ENCODE measurements at places on chromosomes 2 and 18.

DNA sequence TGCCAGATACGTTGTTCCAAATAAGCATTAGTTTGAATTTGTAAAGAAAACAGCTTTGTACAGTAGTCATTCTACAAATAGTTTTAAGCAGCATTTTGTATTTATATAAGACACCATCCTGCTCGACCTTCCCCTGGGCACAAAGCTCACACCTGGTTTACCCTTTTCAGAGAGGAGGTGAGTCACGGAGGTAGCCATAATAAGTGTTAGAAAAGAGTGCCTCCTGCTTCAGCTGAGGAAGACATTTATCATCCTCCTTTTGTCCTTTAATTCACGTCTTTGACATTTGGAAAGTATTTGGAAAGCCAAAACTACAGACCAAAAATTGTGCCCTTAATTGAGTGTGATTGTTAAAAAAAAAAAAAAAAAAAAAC, 6.8 kb downstream of the RAB12 start:
- no peaks in the 10 kb centered on the region for H3K36me3 ChIP-seq
- H3K27me3 ChIP-seq, result no peaks in the 10 kb centered on the region
- H3K4me1 ChIP-seq, result peaks cover 27% of the 10 kb centered on the region
- no peak overlapping the region for H3K27ac ChIP-seq

- no peak for DNase-seq
- H3K4me3 ChIP-seq, result no peak overlapping the region
- no peaks in the 10 kb centered on the region for H3K4me1 ChIP-seq
- H3K36me3 ChIP-seq, result no peaks in the 10 kb centered on the region
- no peak overlapping the region for H3K27ac ChIP-seq
Observed at GRCh38 chr2:226126104-226126503, 673.5 kb downstream of the IRS1 start.

DNA sequence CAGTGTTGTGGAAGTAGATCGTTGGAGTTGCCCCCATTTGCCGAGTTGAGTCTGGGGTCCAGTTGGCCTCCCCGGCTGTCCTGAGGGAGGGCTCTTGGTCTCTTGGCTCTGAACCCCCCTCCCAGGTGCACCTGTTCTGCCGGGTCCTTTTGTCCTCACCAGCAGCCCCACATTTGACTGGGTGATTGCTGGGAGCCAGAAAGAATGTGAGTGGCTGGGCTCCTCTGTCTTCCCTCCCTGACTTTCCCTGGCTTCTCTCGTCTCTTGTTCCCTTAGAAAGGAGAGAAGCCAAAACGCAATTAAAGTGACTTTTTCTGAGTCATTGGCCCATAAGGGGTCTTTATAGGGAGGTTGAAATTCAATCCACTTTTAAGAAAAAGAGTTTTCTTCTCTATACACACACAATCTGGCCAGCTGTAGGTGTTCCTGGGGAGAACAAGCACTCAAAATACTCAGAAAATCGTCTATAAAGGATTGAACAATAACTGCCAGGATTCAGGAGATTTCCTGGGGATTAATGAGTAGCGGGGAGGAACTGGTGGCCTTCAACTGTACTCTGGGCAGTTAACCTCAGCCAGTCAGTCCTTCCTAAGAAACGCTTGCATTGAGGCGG, 131.0 kb downstream of the TMEM182 start:
- no peaks in the 10 kb centered on the region for H3K27me3 ChIP-seq
- H3K27ac ChIP-seq, result no peak overlapping the region
- no peaks in the 10 kb centered on the region for H3K4me1 ChIP-seq
- no peak overlapping the region for H3K4me3 ChIP-seq

DNA sequence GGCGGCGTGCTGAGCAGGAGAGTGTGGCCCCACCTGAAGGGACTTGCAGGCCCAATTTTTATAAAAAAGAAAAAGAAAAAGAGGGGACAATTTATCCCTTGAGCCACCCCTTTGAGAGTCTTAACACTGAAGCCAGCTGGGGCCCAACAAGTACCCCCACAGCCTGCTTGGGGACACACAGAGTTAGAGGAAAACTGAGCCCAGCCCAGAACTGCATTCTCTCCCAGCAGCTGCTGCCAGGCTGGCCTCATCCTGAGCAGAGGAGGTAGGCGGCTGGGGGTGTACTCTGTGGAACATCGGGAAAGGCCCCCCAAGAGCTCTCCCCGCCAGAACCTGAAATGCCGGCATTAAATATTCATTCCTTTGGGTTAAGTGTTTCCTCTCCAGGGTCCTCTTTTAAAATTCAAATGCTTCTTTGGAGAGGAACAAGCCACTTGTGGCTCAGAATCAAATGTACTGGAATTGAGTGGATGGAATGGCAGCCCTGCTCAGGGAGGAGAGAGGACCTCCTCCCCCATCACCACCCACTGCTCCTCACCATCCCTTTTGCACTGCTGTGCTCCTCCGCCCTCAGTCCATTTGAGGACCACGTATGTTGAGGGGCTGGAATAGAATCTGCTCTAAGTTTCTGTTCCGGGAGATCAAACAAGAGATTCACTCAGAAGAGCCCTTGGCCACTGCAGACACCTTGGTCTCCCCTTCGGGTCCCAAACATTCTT, 45.6 kb downstream of the C1QL2 start:
- no peaks in the 10 kb centered on the region for H3K36me3 ChIP-seq
- no peak overlapping the region for H3K27ac ChIP-seq
- no peaks in the 10 kb centered on the region for H3K4me1 ChIP-seq
- no peak for DNase-seq

GRCh38 chr2:83782122-83782521, 677.0 kb downstream of the SUCLG1 start:
- no peak overlapping the region for H3K27ac ChIP-seq
- no peaks in the 10 kb centered on the region for H3K36me3 ChIP-seq
- H3K4me1 ChIP-seq, result no peaks in the 10 kb centered on the region
- no peak for DNase-seq

DNA sequence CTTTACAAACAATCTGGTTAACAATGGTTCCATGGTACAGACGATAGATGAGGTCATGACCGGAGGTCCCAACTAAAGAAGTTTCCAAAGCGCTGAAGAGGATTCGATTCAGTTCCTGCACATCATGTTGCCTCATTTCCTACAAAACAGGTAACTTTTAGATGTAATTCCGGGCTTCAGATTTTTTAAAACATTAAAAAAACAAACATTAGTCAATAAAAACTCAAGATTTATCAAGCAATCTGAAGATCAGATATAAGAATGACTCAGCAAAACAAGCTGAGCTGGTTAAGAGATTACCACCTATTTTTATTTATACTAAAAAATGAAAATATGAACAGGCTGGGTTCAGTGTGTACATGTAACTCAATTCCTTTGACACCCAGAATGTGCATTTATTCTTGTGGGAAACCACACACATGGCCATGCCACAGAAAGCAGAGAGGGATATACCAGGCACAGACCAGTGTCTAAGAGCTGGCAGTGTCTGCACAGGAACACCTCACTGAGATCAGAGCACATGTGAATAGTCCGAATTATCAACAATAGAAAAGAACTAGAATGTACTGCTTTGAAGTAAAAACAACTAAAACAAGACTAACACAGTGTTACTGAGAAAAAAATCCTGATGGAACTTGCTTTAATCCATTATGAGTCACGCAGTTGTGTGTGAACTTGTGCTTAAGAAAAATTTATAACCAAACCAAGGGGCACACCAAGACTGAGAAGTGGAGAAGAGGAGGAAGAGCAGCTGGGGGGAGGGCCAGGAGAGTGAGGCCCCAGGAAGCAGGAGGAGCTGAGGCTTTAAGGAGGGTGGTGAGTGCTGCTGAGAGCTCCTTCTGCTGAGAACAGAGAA, 9.5 kb downstream of the USP40 start:
- no peaks in the 10 kb centered on the region for H3K27me3 ChIP-seq
- peaks cover 17% of the 10 kb centered on the region for H3K36me3 ChIP-seq
- H3K4me3 ChIP-seq, result no peak overlapping the region
- DNase-seq, result no peak

- DNase-seq, result no peak
- no peaks in the 10 kb centered on the region for H3K27me3 ChIP-seq
- H3K4me1 ChIP-seq, result peaks cover 4% of the 10 kb centered on the region
- H3K36me3 ChIP-seq, result no peaks in the 10 kb centered on the region
- H3K27ac ChIP-seq, result no peak overlapping the region
- no peak overlapping the region for H3K4me3 ChIP-seq
Observed at GRCh38 chr18:50313031-50313607, 25.6 kb upstream of the CXXC1 start.

- peaks cover 27% of the 10 kb centered on the region for H3K4me1 ChIP-seq
- peak overlapping the region; percentile 74 for H3K27ac ChIP-seq
- H3K27me3 ChIP-seq, result no peaks in the 10 kb centered on the region
- no peak for DNase-seq
Observed at GRCh38 chr2:11746807-11747459, 501 bp downstream of the LPIN1 start.

DNA sequence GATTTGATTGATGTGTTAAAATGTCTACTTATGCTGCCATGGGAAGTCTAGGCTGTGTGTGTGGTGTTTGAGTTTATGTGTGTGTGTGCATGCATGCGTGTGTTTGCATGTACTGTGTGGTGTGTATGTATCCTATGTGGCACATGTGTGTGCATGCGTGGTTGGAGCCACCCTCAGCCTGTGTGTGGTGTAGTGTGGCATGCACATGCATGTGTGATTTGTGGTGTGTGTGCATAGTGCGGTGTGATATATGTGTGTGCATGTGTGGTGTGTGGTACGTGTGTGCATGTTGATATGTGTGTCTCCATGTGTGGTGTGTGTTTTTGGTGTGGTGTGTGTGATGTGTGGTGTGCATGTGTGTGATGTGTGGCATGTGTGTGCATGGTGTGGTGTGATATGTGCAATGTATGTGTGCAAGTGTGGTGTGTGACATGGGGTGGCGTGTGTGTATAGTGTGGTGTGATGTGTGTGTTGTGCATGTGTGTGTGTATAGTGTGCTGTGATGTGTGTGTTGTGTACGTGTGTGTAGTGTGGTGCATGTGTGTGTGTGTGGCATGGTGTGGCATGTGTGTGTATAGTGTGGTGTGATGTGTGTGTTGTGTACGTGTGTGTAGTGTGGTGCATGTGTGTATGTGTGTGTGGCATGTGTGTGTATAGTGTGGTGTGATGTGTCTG, 66.6 kb upstream of the HDAC4 start:
- H3K4me1 ChIP-seq, result no peaks in the 10 kb centered on the region
- DNase-seq, result no peak
- H3K36me3 ChIP-seq, result no peaks in the 10 kb centered on the region
- H3K27ac ChIP-seq, result no peak overlapping the region
- no peak overlapping the region for H3K4me3 ChIP-seq

- no peaks in the 10 kb centered on the region for H3K36me3 ChIP-seq
- DNase-seq, result no peak
Observed at GRCh38 chr18:3979024-3979423, 476.1 kb downstream of the DLGAP1 start.

GRCh38 chr2:113136828-113137775, 9.7 kb downstream of the IL1RN start:
- no peak overlapping the region for H3K27ac ChIP-seq
- no peaks in the 10 kb centered on the region for H3K4me1 ChIP-seq
- no peaks in the 10 kb centered on the region for H3K27me3 ChIP-seq
- H3K36me3 ChIP-seq, result no peaks in the 10 kb centered on the region
- no peak overlapping the region for H3K4me3 ChIP-seq

DNA sequence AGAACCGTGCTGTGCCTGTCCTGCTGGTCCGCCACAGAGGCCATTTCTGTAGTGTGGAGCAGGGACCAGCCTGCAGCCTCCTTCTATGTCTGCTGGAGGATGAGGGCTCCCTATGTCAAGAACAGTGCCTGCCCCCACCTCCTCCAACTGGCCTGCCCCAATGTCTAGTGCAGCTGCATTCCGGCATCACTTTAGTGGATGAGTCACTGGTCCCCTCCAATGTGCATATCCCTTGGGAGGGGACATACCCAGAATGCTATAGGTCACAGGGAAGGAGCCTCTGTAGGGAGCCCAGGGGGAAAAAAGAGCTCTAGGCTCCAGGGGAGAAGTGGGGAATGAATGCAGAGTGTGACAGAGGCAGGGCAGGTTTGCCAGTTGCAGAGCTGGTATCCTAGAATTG, 219.6 kb downstream of the CELF4 start:
- DNase-seq, result no peak
- no peak overlapping the region for H3K4me3 ChIP-seq
- no peaks in the 10 kb centered on the region for H3K27me3 ChIP-seq

DNA sequence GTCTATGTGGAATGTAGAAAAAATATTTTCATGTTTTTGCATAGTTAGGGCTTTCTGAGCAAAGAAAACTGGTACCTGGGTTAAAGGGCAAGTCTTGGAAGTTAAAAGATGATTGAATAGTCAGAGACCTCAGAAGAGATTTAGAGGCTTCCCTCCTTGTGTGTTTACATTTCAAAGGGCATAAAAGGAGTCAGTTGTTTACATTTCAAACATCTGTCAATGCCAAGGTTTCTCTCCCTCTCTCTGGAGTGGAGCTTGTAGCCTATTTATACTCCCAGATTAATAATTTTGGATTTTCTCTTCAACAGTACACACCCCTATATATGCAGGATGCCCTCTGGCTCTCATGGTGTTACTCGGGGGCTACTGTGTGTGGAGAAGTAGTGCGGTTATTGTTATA, 8.6 kb downstream of the M1AP start:
- H3K36me3 ChIP-seq, result no peaks in the 10 kb centered on the region
- no peak overlapping the region for H3K4me3 ChIP-seq

GRCh38 chr2:42769583-42770287, 5.8 kb upstream of the OXER1 start:
- no peaks in the 10 kb centered on the region for H3K36me3 ChIP-seq
- DNase-seq, result no peak
- no peak overlapping the region for H3K27ac ChIP-seq
- no peaks in the 10 kb centered on the region for H3K27me3 ChIP-seq
- no peaks in the 10 kb centered on the region for H3K4me1 ChIP-seq

- no peaks in the 10 kb centered on the region for H3K4me1 ChIP-seq
- no peak overlapping the region for H3K27ac ChIP-seq
- no peak overlapping the region for H3K4me3 ChIP-seq
- no peaks in the 10 kb centered on the region for H3K27me3 ChIP-seq
Observed at GRCh38 chr2:238525990-238526389, 99.3 kb downstream of the ASB1 start.

DNA sequence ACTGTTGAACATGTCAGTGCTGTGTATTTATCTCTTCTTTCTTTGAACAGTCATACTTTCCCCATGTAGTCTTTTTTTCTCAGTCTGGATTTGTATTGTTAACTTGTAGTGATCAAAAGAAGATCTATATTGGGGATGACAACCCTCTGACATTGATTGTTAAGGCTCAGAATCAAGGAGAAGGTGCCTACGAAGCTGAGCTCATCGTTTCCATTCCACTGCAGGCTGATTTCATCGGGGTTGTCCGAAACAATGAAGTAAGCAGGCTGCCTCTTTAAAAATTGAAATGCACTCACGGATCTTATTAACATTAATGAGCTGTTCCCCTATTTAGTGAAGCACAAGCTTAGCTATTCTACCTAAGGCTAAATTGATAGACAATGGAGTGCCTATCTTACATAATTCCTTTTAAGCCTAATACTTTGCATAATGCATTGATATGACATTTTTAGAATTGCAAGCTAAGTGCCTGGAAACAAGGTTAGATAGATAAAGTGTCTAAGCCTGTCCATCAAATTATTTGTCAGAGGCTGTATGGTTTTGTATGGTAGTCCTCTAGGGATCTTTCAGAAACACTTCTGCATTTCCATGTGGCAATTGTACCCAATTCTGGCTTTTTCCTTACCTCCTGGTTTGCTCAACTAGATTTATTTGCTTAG, 29.3 kb upstream of the FAM171B start:
- no peak for DNase-seq
- H3K27ac ChIP-seq, result no peak overlapping the region
- H3K36me3 ChIP-seq, result peaks cover 29% of the 10 kb centered on the region
- no peaks in the 10 kb centered on the region for H3K27me3 ChIP-seq

- H3K4me3 ChIP-seq, result no peak overlapping the region
- no peaks in the 10 kb centered on the region for H3K27me3 ChIP-seq
- no peak overlapping the region for H3K27ac ChIP-seq
- no peaks in the 10 kb centered on the region for H3K4me1 ChIP-seq
Observed at GRCh38 chr18:33923980-33924379, 300.7 kb downstream of the NOL4 start.

- DNase-seq, result no peak
- no peaks in the 10 kb centered on the region for H3K36me3 ChIP-seq
- no peak overlapping the region for H3K27ac ChIP-seq
Observed at GRCh38 chr2:9240745-9241144, 34.1 kb downstream of the ASAP2 start.

Data from thoracic aorta (tissue), 2 donors.